ENCODE measurements at places on chromosomes 7 and 10.
A peak's percentile ranks its signal among the peaks of the same experiment; 100 is the strongest.

DNA sequence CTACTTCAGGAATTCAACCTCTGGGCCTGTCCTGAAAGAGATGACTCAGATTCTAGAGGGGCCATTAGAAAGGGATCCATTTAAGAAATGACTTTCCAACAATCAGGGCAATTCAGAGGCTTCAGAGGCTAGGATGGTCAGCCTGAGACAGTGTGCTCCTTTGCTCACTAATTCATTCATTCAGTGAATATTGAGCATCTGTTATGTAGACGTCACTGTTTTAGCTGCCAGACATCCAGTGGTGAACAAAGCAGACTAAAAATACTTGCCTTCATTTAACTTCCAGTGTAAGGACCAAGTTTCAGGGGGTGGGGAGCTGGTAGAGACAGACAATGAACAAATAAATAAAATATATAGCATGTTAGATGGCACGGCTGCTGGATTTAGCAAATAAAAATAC, 1.6 kb downstream of the KIAA1217 start:
- DNase-seq = no peak

- DNase-seq = no peak
Measured at GRCh38 chr7:129462420-129462819, 28.2 kb downstream of the STRIP2 start.

- DNase-seq = peak; percentile 2
Measured at GRCh38 chr10:11823122-11823988, at the start of gene PROSER2. PROSER2 (plus strand) TSS chr10:11823356; CDS start chr10:11852078, 28,722 bp downstream.

DNA sequence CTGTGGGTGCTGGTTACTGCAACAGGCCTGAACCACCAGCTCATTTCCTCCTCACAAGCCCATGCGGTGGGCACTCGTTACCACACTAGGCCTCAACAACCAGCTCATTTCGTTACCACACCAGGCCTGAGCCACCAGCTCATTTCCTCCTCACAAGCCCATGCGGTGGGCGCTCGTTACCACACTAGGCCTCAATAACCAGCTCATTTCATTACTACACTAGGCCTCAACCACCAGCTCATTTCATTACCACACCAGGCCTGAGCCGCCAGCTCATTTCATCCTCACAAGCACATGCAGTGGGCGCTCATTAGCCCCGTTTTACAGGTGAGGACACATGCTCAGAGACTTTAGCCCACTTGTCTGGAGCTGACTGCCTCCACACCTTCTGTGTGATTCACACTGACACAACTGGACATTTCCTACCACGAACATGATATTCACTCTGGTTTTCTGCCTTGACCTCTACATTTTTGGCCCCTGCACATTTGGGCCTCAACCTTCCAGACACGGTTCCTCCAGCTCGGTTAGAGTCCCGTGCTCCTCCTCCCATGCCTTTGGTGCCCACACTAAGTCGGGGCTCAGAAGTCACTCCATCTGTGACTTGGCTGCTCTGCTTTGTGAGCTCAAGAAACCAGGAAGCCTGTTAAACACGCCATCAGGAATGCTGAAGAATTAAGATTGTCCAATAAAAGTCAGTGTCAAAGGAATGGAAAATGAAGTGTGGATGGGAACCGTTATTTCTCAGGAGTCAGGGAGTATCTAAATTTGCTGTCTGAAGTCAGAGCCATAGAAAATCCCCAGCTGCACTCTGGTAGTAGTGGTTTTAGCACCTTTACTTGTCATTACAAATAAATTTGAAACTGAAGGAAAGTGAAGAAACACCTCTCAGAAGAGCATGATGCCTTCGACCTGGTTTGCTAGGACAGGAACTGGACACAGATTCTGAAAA, 55.8 kb upstream of the LANCL2 start:
- DNase-seq = no peak

DNA sequence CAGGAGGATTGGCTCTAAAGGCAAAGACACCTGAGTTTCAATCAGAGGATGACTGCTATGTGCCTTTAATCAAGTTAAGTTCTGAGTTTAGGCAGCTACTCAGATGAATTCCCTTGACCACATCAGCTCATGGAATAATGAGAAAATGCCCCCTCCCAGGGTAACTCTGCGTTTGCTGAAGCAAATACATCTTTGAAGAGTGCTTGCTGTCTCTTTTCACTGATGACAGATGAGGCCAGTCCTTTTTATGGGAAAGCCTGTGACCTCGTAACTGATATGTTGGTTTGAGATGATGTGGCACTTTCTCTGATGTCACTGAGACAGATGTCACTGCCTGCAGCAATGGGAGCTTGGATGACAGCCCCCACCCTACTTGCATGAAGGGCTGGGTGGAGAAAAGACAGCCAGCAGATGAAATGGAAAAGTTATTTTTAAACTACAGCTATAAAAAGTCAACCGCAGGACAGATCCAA, 43.7 kb upstream of the DGKI start:
- DNase-seq = no peak

- no peak for DNase-seq
Measured at GRCh38 chr10:83908506-83908905, 230.8 kb upstream of the GHITM start.

- DNase-seq = no peak
Measured at GRCh38 chr7:24980534-24981170, 674 bp upstream of the OSBPL3 start.

GRCh38 chr10:78871796-78872195, 197.0 kb upstream of the ZMIZ1 start:
- no peak for DNase-seq

- DNase-seq = no peak
Measured at GRCh38 chr7:119900996-119901672, 371.8 kb upstream of the KCND2 start.

DNA sequence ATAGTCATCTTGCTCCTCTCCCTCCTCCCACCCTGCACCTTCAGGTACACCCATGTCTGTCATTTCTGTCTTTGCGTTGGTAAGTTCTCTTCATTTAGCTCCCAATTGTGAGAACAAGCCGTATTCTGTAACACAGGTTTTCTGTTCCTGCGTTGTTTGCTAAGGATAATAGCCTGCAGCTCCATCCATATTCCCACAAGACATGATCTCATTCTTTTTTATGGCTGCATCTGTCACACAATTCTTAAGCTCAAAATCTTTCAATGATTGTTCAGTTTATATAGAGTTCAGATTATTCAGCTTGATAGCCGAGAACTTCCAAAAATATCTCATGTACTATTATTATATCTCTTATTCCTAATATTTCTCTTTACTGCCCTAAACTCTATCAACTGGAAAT, 16.0 kb upstream of the TMEM168 start:
- DNase-seq = no peak

- no peak for DNase-seq
Measured at GRCh38 chr10:96267234-96267705, 4.1 kb downstream of the BLNK start.

All from NCI-H510A treated with DMSO at 0.1 percent for 48 hours (cell line).